ENCODE measurements at places on chromosomes 5 and 9. TPM values are rescaled to one million over a fixed set of nuclear protein-coding genes. Genes with fewer than 3 reads are reported as not detected.

DNA sequence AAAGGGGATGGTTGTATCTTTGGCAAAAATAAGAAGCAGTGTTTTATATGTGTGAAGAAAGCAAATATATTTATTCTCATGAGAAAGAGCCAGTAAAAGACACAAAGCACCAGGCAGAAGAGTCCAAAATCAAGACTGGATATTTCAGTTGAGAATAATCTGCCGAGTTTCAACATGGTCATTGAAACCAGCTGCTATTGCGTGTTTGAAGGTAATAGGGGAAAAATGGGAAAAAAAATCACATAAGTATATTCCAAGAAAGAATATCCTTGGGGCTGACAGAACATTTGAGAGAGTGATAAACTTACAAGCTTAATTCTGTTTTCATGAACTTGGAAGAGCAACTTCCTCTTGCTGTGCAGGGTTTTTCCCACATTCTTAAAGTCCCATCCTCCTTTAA lies 79.9 kb downstream of the ISOC1 start:
- DNase-seq: no peak

DNA sequence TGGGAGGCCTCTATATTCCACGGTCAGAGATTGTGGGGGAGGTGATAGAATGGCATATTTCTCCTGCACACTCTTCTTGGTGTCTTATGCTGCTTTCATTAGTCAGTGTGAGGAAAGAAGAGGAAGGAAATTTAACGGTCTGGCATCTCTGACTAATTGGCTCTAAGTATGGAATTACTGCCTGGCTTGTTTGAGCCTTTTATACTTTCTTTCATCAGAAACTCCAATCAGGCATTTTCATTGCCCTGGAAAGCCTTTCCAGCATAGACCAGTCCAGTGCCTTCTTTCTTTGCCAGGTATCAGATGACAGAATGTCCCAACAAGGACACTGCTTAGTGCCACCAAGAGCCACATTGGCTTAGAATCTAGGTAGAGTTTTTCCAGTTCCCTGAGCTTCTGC lies 30.2 kb downstream of the CYSTM1 start:
- no peak for DNase-seq

- no peak for DNase-seq
Measured at GRCh38 chr9:105835721-105836120, 141.4 kb downstream of the TMEM38B start.

- no peak for DNase-seq
Measured at GRCh38 chr5:176169393-176170063, 68.7 kb upstream of the SIMC1 start.

DNA sequence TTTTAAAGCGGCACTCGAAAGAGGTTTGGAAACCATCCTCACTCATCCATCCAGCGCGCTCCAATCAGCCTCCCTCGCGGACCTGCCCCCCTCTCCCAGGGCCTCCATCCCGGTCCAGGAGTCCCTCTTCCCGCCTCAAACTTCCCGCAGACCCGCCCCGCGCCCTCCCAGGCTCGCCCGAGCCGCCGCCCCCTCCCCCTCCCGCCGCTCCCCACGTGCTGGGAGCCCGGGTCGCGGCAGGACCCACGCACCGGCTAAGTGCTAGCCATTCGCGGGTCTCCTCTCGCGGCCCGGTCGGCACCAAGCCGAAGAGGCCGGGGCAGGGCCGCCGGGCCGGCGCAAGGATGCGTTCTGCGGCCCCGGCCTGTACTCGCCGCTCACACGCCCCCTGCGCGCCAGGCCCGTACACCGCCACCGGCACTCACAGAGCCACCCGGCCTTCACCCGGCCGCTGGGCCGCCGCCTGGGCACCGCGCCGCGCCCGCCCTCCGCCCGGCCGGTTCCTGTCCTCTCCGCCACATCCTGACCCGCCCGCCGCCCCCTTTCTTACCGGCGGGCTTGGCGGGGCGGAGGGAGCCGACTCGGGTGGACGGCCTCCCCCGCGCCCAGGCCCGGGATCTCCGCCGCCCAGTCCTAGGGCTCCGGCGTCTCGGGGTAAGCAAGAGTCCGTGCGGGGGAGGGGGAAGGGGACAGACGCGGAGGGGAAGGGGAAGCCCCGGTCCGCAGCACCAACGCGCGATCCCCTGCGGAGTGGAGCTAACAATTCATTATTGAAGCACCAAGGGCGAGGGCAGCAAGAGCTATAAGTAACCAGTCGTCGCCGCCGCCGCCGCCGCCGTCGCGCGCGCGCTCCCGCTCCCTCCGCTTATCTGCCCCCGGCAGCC lies 576 bp downstream of the CHD1 start:
- DNase-seq: peak; percentile 46

GRCh38 chr5:57696389-57696769 lies 213.8 kb upstream of the ACTBL2 start:
- no peak for DNase-seq

DNA sequence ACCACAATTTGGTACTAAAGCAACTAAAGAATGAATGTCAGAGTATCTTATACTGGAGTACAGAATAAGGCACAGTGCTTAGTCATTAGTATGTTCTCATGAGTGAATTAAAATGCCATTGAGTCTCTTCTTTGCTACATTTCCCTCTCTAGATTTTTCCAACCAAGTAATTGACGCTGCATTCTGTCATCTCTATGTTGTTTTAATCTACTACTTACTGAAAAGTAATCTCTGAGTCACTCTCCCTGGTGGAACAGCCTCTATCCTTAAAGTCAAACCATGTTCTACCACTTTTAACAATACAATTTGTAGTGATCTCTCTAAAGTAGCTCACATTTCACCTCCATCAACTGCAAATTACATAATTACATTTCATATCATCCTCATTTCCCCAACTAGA lies 495.1 kb downstream of the CDH18 start:
- DNase-seq: no peak

DNA sequence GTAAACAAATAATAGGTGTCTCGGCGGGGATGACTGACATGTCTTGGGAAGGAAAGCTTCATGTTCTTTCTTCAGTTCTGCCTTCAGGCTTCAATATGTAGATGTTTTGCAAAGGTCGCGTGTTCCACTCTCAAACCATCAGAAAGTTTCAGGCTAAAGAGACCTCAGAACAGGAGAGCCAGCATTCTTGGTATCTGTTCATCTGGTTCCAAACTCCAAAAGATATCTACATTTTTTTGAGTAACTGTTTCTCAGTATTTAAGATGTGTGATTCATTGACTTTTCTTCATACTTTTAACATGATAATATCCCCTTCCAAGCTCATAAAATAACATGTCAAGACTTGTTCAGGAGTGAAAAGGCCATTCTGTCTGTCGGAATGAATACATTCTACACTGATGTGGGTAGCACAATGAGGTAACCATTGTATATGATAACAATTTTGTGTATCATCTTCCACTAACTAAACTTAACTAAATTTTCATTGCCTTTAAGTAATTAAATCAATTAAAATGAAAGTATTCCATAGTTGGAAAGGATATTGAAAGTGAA lies 183.6 kb downstream of the CFAP90 start:
- no peak for DNase-seq

DMRT2 gene
- total RNA-seq: not detected

PCDHA7 gene
- total RNA-seq: 0.89 TPM

BNC2 gene
- 52.0 TPM for total RNA-seq

ADRB2 gene
- 3.4 TPM for total RNA-seq

CCDC180 gene
- total RNA-seq: 4.0 TPM
